Esophagus muscularis mucosa (tissue), 4 donors: ENCODE measurements at places on chromosomes 6 and 20. TPM values are rescaled to one million over a fixed set of nuclear protein-coding genes. Genes with fewer than 3 reads are reported as not detected.

DNA sequence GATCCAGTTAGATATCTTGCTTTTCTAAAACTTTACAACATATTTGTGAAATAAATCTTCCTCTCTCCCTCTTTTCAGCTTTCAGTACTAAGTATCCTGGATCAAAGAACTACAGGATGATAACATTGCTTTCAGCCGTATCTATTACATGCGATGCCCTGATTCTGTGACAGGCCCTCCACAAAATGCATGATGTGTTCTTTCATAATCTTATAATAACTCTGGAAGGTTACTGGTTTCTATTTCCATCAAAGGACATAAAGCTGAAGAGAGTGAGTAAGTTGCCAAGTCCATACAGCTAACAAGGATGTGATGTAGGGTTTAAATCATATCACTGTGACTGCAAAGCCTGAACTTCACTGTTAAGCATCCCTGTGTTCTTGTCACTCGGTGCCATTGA lies 62.9 kb upstream of the ADGRG6 start:
- no peak overlapping the region for H3K27ac ChIP-seq
- no peak overlapping the region for H3K4me3 ChIP-seq

The HLA-DQA1 gene
- 8.4 TPM for total RNA-seq

GRCh38 chr6:121247386-121247785 lies 86.9 kb downstream of the TBC1D32 start:
- H3K36me3 ChIP-seq, result no peaks in the 10 kb centered on the region
- no peak overlapping the region for H3K4me3 ChIP-seq
- no peaks in the 10 kb centered on the region for H3K27me3 ChIP-seq
- H3K4me1 ChIP-seq, result no peaks in the 10 kb centered on the region
- H3K27ac ChIP-seq, result no peak overlapping the region
- no peak for DNase-seq

GRCh38 chr6:115582386-115582785 lies 478.3 kb downstream of the FRK start:
- no peaks in the 10 kb centered on the region for H3K27me3 ChIP-seq
- DNase-seq, result no peak
- no peak overlapping the region for H3K4me3 ChIP-seq
- H3K27ac ChIP-seq, result no peak overlapping the region
- no peaks in the 10 kb centered on the region for H3K36me3 ChIP-seq
- no peaks in the 10 kb centered on the region for H3K4me1 ChIP-seq

- peaks cover 100% of the 10 kb centered on the region for H3K27me3 ChIP-seq
- no peak overlapping the region for H3K4me3 ChIP-seq
- no peaks in the 10 kb centered on the region for H3K36me3 ChIP-seq
- peak; percentile 74 for DNase-seq
- H3K4me1 ChIP-seq, result peaks cover 34% of the 10 kb centered on the region
These were observed 1.1 kb upstream of the SIM1 start for GRCh38 chr6:100465701-100466409.

DNA sequence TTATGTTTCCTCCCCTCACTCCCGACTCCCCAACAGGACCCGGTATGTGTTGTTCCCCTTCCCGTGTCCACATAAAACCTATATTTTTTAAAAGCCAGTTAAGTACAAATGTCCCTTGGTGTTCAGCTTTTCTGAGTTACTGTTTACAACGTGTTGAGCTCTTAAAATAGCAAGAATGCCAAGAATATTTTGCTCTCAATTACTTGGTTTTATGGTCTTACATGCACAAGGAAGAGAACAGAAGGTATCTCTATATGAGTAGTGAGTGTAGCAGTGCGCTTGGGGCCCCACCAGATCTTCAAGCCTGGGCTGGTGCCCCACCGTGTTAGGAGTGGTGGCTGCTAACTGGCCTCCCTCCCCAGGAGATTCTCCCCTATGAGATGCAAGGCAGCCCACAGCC lies 75.3 kb downstream of the RIN2 start:
- DNase-seq, result no peak
- no peak overlapping the region for H3K4me3 ChIP-seq
- H3K27ac ChIP-seq, result no peak overlapping the region
- H3K27me3 ChIP-seq, result no peaks in the 10 kb centered on the region
- no peaks in the 10 kb centered on the region for H3K36me3 ChIP-seq

DNA sequence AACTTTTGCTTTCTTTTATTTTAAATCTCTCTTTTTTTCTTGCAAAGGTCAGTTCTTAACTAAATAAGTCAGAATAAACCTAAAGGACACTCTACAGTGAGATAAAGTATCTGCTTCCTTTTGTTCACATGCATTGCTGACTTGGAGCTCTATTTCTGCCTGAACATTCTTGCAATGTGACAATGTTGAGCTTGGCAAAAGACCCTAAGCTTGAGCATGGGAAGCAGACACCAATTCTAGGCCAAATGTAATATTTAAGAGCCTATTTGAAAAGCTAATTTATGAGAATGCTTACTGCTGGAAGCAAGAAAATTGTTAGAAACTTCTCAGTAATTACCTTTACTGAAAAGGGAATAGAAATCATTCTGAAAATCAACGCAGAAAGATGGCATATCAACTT lies 556.2 kb downstream of the CBLN4 start:
- no peak for DNase-seq
- no peak overlapping the region for H3K27ac ChIP-seq
- no peaks in the 10 kb centered on the region for H3K36me3 ChIP-seq
